Type B pancreatic cell (in vitro differentiated cells): ENCODE measurements at places on chromosomes 11 and 22.

DNA sequence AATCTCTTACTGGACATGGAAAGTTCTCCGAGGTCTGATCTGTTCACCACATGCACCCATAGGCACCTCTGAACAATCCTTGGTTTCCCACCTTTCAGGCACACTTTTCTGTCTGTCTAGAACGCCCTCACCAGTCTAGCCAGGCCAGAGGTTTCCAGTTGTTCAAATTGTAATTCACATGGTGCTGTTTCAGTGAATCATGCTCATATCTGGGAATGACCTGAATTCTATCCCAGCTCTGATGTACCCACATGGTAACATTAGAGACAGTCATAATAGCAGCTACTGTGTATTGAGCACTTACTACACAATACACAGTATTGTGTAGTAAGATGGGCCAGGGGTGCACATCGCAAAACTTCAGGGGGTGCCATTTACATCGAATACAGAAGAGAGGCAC, 138.2 kb downstream of the COMMD9 start:
- no peak overlapping the region for H3K4me3 ChIP-seq
- H3K36me3 ChIP-seq, result peaks cover 3% of the 10 kb centered on the region
- peaks cover 4% of the 10 kb centered on the region for H3K27me3 ChIP-seq
- peak overlapping the region; percentile 40 for H3K27ac ChIP-seq
- no peak for DNase-seq

GRCh38 chr11:131223198-131223991, 147.0 kb upstream of the NTM start:
- H3K27me3 ChIP-seq, result peaks cover 3% of the 10 kb centered on the region
- H3K27ac ChIP-seq, result no peak overlapping the region

GRCh38 chr22:45159652-45160462, 3.9 kb upstream of the NUP50 start:
- DNase-seq, result no peak
- H3K4me3 ChIP-seq, result peak overlapping the region; percentile 69
- H3K27ac ChIP-seq, result peak overlapping the region; percentile 99
- no peaks in the 10 kb centered on the region for H3K27me3 ChIP-seq
- peaks cover 12% of the 10 kb centered on the region for H3K36me3 ChIP-seq

DNA sequence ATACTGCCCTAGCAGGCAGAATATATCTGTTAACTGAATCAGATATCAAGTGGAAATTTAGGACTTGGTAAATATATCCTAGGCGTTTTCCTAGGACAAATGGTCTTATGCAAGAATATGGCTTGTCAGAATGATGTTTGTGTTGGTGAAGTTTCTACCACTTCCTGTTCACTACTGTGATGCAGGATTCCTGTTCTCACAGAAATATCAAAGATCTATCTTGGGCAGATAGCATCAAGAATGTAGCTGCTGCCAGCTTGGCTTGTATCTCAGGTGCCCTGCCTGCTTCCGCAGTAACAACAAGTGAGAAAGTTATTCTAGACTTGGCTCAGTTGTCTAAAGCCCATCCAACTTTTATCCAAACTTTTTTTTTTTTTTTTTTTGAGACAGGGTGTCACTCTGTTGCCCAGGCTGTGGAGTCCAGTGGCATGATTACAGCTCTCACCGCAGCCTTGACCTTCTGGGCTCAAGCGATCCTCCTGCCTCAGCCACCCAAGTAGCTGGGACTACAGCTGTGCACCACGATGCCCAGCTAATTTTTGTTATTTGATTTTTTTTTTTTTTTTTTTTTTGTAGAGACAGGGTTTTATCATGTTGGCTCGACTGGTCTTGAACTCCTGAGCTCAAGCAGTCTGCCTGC, 61.3 kb downstream of the PPME1 start:
- no peak for DNase-seq
- H3K27me3 ChIP-seq, result no peaks in the 10 kb centered on the region
- H3K36me3 ChIP-seq, result peaks cover 7% of the 10 kb centered on the region
- H3K27ac ChIP-seq, result no peak overlapping the region
- H3K4me3 ChIP-seq, result no peak overlapping the region
- no peaks in the 10 kb centered on the region for H3K4me1 ChIP-seq

DNA sequence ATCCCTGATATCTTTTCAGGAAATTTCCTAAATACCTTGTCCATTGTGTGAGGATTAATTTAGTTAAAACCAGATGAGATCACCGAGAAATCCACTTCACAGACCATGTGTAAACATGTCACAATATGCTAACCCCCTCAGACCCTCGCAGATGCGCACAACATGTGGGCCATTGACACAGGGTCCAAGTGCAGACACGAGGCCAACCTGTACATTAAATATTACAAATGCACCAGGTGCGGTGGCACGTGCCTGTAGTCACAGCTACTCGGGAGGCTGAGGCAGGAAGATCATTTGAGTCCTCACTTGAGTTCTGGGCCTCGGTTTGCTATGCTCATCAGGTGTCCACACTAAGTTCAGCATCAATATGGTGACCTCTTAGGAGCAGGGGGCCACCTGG, 9.9 kb upstream of the TMPRSS4 start:
- H3K36me3 ChIP-seq, result no peaks in the 10 kb centered on the region
- no peak overlapping the region for H3K4me3 ChIP-seq
- no peak overlapping the region for H3K27ac ChIP-seq
- H3K4me1 ChIP-seq, result no peaks in the 10 kb centered on the region

DNA sequence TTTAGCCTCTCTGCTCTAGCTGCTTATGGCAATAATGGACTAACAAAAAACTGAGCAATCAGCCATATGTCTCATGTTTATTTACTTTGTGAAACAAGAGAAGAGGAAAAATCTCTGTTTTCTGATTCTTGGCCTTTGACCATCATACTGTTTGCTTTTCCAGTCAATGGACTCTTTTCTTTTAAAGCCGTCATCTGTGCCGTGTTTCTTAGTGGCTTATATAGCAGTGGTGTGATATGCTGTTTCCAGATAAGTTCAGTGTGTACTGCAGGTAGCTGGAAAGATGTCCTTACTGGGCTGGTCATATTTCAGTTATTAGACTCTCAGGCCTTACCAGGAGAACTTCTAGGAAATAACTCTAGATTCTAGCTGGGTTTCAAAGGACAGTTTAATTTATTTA, 33.6 kb upstream of the TECTA start:
- H3K27me3 ChIP-seq, result no peaks in the 10 kb centered on the region
- H3K4me3 ChIP-seq, result no peak overlapping the region
- H3K4me1 ChIP-seq, result peaks cover 35% of the 10 kb centered on the region
- H3K27ac ChIP-seq, result peak overlapping the region; percentile 32
